ENCODE measurements at places on chromosomes 16 and 17.

DNA sequence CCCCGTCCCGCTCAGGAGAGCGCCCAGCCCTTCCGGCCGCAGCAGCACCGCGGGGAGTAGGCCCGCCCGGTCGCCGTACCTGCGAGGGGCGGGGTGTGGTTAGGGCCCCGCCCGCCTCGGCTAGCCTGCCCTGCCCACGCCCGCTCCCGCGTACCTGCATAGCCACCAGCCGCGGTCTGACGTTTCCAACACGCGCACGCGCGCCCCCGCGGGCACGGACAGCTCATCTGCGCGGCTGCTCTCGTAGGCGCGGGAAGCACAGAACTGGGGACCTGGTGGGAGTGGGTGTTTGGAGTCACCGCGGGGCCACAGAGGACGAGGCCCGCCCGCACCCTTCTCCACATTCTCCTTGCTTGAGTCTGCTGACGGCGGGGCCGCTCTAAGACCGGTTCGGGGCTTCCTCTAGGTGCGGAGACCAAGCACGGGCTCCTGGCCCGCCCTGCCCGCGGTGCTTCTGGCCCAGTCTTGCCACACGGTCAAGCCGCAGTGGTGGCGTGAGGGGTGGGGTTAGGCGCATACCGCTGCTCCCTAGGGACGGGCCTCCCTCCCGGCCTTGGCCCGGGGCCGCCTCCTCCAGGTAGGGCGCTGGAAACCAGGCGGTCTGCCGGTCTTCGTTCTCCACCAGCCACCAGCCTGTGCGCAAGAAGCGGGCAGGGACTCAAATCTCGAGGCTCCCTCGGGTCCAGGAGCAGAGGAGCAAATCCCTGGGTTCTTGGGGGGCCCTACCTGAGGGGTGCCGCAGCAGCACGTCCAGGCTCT, 1.8 kb downstream of the NOXO1 start:
- no peak for DNase-seq

GRCh38 chr17:57703273-57703672, 41.8 kb downstream of the CCDC182 start:
- no peak for DNase-seq

GRCh38 chr17:4499431-4500190, 930 bp downstream of the SPNS2 start:
- peak; percentile 39 for DNase-seq

DNA sequence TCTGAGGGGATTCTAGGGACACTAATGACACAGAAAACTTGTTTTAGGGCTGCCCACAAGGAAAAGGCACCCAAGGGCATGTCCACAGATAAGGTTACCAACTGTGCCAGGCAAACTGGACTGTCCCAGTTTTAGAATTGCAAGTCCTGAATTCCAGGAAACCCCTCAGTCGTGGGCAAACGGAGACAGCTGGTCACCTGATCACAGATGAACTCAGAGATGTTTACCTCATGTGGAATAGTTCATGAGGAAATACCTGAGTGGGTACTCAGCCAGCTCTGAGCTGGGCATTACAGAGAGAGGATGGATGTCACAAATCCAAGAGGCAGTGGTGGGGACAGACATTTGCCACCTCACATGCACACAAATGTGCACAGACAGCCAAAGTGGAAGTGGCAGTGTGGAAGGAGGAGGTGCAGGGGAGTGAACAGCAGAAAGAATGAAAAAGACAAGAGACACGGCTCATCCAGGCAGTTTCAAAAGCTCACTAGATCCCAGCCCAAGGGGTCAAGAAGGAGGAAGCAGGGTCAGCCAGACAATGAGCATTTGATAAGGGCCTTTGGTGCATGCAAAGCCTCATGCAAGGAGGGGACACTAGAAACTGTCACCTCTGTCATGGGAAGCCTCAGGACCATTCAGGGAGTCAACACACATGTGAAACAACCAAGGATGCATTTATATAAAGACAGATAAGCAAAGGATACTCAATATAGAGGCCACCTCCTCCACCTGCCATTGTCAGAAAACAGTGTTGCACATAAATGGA, 24.8 kb downstream of the TTLL6 start:
- DNase-seq: no peak

DNA sequence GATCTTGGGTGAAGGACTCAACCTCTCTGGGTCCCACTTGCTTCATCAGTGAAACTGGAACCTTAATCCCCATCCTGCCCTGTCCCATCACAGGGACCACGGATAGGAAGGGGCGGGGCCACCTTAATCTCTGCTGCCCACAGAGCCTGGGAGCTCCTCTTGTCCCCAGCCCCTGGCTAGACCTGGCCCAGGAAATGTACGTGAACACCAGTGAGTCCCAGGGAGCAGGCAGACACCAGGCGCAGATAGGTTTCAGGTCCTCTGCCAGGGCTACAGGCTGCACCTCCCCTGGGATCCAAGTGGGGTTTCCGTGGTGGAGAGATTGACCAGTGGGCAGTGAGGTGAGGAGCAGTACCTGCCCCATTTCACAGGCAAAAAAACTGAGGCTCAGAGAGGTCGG, 21.0 kb downstream of the RAB11FIP4 start:
- no peak for DNase-seq

- no peak for DNase-seq
Observed at GRCh38 chr17:49976163-49976827, 7.3 kb downstream of the DLX4 start.

DNA sequence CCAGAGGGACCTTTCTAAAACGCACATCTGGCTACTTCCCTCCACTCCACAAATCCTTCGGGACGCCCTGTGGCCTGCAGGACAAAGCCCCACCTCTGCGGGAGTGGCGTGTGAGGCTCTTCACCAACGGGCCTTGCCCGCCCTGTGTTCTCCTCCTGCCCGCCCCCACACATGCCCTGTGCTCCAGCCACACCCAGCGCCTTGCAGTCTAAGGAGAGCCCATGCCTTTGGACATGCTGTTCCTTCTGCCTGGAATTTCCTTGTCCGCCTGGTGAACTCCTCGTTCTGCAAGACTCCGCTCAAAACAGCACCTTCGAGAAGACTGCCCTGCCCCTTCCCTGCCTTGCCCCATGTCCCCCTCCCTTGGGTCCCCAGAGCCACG, 7.4 kb downstream of the ELOB start:
- DNase-seq: no peak

DNA sequence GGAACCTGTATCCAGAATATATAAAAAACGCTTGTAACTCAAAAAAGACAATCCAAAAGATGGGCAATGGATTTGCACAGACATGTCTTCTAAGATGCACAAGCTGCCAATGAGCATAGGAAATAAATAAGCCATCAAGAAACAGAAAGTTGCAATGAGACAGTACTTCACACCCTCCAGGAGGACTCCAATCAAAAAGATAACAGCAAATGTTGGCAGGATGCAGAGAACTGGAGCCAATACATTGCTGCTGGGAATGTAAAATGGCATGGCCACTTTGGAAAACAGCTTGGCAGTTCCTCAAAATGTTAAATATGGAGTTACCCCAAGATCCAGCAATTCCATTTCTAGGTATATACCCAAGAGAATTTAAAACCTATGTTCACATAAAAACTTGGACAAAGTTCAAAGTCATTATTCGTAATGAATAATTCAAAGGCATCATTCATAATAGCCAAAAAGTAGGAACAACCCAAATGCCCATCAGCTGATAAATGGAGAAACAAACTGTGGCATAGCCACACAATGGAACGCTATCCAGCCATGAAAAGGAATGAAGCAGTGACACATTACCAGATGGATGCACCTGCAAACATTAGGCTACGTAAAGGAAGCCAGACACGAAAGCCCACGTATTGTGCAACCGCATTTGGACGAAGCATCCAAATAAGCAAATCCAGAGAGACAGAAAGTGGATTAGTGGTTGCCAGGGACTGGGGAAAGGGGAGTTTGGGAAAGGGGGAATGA, 25.6 kb downstream of the GGA2 start:
- no peak for DNase-seq

DNA sequence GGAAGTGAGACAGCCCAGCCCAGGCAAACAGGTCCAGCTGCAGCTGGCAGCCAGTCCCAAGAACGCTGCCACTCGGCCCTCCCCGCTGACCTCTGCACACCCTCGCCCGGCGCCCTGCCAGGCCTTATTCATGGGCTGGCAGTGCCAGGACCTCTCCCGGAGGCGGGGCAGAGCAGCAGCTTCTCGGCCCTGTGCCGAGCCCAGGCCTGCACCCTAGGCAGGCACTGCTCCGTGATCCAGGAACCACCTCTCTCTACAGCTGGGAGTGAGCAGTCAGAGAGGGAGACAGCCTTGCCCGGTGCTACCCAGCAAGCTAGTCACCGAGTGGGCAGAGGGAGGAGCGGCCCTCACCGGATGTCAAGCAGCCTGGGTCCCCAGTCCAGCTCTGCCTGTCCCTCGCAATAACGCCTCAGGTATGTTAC, 79.9 kb upstream of the CBX4 start:
- DNase-seq: peak; percentile 88

DNA sequence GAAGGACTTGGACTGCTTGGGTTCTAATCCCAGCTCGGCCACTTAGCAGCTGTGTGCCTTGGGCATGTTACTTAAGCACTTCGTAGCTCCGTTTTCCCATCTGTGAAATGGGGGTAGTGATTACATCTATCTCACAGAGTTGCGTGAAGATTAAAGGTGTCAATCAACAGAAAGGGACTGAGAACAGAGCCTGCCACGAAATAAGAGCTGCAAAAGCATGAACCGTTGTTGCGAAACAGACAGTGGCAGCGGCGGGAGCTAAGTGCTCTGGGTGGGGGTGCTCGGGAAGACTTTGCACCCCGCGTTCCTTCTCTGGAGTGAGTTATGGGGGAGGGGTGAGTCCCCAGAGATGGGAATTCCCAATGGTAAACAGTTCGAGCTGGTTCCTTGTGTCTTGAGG, 79.6 kb upstream of the LHX1 start:
- DNase-seq: no peak

DNA sequence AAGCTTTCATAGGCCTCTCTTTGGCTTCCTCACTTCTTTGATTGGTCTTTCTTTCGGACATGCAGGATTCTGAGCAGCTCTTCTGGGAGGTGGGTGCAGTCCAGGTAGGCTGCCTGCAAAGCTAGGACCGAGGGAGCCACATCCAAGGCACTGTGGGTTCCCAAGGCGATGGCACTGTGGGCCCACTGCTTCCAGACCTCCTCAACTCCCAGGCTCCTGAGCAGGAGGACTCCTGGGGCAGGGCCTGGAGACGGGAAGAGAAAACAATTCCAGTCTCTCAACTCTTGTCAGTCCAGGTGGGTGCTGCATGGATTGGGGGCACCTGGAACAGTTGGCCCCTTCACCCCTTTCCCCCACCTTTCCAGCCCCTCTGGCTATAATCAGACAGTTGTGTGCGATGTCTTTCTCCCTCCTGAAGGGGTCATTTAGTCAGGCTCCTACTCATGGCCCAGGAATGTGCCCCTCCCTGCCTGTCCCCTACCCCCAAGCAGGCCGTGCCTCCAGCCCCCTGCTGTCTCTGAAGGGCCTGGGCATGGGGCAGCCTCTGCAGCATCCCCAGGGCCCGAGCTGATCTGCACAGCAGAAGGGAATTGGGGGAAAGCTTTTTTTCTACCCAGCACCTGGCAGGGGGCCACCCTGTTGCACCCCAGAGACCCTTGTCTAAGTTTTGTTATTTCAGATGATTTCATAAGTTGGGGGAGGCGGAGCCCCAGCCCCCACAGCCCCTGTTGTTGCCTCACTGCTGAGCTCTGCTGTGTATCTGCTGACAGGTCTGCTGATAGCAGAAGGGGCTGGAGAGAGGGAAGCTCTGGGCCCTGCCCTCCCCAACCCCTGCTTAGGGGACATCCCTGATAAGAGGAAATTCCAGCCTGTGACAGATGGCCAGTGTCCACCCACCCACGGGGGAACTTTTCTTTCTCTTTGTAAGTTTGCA, 330.3 kb downstream of the SEC14L1 start:
- no peak for DNase-seq

GRCh38 chr16:66036793-66037715, 329.4 kb upstream of the CDH5 start:
- DNase-seq: no peak

GRCh38 chr16:83623091-83623730, 184.6 kb upstream of the HSBP1 start:
- no peak for DNase-seq

GRCh38 chr16:55369151-55369550, 45.1 kb downstream of the IRX6 start:
- DNase-seq: no peak

DNA sequence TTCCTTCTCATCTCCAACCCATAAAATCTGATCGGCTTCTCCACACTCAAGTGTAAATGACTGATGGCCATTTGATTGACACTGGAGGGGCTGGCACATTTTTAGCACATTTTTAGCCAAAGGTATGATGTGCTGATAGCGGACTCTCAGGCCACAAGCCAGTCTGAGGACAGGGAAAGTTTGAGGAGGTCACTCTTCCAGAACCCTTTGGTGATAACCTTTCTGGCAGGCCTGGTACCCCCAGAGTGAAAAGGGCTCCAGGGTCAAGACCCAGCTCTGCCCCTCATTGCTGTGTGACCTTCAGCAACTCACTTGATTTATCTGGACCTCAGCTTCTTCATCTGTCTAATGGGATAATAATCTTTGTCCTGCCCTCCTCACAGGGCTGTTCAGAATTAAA, 1.7 kb upstream of the NLRC5 start:
- DNase-seq: no peak

- DNase-seq: no peak
Observed at GRCh38 chr16:84237994-84238750, 1.6 kb downstream of the KCNG4 start.

- DNase-seq: no peak
Observed at GRCh38 chr16:12204601-12205000, 228.1 kb downstream of the SNX29 start.

GRCh38 chr17:82449131-82449882, 1.2 kb downstream of the CYBC1 start:
- DNase-seq: no peak

GRCh38 chr17:37375706-37376105, at the start of gene C17orf78:
Gene C17orf78 (plus strand): TSS chr17:37375985. CDS start chr17:37376093, 108 bp downstream.
- DNase-seq: no peak

DNA sequence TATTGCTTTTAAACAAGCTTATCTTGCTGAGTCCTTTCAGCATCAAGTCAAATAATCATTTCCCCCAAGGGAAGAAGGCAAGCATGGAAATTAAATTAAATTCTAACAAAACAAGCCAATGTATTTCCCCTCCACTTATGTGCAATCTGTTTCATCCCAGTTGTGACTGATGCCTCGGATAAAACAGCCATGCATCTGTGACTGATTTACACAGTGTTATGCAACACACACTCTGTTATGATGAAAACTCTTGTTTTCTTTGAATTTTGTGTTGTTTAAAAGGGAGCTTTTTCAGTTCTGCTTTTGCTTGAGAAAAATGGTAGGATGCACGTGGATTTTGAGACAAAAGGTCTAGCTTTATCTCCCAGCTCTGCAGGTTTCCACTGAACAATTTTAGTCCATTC, 32.6 kb downstream of the TMEM100 start:
- no peak for DNase-seq

- DNase-seq: no peak
Observed at GRCh38 chr17:37339321-37339720, 36.5 kb upstream of the C17orf78 start.

DNA sequence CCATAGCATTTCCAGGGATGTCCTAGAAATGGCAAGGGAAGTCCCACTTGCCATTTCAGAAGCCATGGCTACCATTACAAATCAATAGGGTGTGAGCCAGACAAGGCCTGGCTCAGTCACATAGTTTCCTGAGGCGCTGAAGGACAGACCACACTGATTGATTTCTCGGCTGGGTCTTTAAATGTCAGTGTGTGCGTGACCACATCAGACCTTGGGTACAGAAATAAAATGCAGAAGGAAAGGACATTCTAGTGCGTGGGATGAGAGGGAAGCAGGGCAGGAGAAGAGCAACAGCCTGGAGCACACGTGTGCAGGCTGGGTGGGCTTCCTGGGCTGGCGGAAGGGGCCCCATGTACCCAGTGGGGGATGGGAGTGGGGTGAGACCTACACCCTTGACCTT, 58.7 kb upstream of the LYRM9 start:
- DNase-seq: no peak

GRCh38 chr17:82568997-82569393, 49.5 kb downstream of the FOXK2 start:
- no peak for DNase-seq

Measured in anterior cingulate cortex (tissue), 58 donors.